ENCODE measurements at places on chromosomes 16 and 17.

GRCh38 chr16:5642436-5642835 is 544.8 kb upstream of the EEF2KMT start:
- no peak for DNase-seq

GRCh38 chr16:57406881-57407280 is 2.3 kb downstream of the CCL17 start:
- DNase-seq, result no peak

DNA sequence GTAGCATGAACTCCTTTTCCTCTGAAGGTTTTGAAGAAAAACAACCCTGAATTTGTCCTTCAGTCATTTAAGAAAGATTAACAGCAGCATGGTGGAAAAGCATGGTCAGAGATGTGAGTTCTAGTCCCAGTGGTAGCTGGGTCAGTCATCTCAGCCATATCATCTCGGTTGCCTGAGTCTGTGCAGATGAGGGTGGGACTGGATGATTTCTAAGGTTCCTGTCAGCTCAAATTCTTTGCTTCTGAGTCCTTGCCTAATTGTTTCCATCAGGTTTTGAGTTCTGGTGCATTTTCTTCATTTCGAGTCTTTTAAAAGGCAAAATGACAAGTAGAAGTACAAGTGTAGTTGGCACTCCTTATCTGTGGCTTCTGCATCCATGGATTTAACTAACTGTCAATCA is 63.9 kb downstream of the TNRC6C start:
- no peak for DNase-seq

DNA sequence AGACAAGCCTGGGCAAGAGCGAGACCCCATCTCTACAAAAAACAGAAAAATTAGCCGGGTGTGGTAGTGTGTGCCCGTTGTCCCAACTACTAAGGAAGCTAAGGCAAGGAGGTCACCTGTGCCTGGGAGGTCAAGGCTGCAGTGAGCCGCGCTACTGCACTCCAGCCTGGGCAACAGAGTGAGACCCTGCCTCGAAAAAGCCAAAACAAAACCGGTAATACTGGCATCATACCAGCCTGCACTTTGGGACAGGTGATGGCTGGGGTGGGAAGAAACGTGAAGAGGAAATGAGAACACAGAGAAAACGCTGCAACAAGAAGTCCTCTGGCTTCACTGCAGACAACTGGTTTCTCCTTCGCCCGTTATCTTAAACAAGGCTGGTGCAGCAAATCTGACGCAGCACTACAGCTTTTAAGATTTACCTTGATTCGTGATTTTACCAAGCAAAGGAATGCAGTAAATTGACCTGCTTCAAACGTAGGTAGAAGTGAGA is 725 bp upstream of the CASC3 start:
- no peak for DNase-seq

GRCh38 chr17:1484676-1485422 is 7.6 kb downstream of the MYO1C start:
- DNase-seq, result peak; percentile 63

DNA sequence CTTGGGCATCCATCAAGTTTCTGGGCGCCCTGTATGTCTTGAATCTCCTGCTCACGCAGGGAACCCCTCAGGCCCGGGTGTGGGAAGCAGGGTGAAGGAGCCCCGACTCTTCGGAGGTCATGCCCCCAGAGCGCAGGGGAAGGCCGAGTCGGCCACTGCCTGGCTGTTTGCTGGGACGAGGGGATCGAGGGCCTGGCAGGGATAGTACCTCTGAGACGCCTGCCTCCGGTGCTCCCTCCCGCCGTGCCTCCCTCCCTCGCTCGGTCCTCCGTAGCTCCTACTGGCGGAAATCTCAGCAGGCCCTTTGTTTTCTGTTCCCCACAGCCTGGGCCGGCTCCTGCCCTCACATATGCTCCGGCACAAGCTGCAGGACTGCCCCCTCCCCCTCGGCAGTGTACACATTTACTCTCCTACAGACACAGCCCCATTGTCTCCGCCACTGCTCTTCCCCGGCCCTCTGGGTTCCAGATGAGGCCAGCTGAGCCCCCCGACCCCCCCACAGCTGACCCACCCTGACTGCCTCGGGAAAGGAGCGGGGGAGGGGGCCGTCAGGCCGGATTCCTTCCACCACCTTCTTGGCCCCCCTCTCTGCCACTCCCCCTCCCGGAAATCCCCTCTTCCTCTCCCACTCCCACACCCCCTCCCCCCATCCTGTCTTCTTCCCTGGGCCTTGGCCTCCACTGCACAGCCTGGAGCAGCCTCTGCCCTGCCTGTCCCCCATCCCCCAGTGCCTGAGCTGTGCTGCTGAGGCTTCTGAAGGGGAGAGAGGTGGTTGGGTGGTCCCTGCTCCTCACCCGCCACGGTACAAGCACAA is 1.4 kb downstream of the TRAF4 start:
- peak; percentile 45 for DNase-seq

GRCh38 chr16:78002915-78003538 is 19.3 kb upstream of the CLEC3A start:
- DNase-seq, result peak; percentile 88

- no peak for DNase-seq
Observed at GRCh38 chr16:50550035-50550434, 1.8 kb downstream of the NKD1 start.

GRCh38 chr16:61921373-61921772 is 114.9 kb downstream of the CDH8 start:
- DNase-seq, result no peak

- no peak for DNase-seq
Observed at GRCh38 chr17:81026266-81027036, 8.5 kb upstream of the BAIAP2 start.

DNA sequence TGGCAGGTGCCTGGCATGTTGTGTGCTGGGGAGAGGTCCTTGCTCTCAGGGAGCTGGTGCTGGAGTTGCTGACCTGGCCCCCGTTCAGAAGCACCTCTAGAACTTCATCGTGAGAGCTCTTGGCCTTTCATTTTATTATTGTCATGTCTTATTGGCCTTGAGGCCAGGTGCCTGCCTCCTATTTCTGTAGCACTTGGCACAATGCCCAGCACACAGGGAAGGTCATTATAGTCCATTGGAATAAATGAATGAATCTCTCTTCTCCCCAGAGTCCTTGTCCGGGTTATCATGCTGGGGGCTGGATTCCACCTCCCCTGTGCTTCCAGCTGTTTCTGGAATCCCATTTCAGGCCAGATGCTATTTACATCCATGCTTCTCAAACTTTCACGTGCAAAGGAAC is 169.2 kb downstream of the HAPSTR1 start:
- DNase-seq, result peak; percentile 14

DNA sequence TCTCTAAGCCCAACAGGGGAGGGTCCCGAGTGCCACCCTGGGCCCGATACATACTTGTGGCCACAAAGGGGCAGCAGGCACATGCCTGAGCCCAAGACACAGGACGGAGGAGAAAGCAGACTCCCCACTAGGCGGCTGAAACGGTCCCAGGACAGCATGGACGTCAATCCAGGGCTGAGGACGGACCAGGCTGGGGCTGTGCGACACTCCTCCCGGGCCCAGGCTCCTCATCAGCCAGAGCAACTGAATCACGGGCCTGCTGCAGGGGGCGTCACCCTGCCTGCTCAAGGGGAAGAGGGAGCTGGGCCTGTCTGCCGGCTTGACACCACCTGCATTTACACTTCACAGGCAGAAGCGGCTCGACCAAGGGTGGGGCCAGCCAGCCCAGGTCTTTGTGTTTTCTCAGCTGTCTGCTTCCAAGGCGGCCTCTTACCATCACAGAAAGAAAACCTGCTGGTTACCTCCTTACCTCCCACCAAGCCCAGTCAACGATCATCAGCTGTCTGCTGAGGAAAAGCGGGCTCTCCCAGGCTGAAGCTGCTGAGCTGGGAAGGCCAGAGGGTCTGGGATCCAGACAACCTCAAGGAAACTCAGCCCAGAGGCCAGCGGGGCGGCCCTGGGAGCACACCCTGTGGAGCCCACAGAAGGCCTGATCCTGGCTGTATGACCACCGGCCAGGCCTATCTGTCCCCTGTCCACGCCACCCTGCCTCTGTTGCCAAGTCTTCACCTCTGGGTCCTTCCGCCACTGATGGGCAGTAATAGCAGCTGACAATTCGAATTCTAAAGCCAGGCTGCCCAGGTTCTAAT is 26.4 kb downstream of the KIFC3 start:
- peak; percentile 58 for DNase-seq
